Stimulated activated CD8-positive, alpha-beta memory T cell treated with anti-CD3 and anti-CD28 coated beads, Interleukin-7, amount 100 ng/mL, for 48 hours (primary cell): ENCODE measurements at places on chromosomes 11 and 22.

DNA sequence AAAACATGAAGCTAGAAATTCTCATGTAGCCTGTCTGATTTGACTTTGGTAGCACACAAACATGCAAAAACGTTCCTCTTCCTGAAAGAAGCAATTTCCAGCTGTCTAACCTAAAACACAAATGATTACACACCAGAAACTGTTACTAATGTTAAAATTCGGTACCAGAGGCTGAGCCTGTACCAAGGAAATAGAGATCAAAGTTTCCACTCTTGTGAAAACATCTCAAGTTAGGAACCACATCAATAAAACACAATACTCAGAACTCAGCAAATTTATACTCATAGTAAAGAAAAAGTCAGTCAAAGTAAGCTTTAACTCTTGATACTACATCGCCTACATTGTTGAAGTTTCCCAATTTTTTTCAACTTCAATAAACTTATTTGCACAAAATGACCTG, 107.8 kb downstream of the FCHSD2 start:
- DNase-seq = no peak

DNA sequence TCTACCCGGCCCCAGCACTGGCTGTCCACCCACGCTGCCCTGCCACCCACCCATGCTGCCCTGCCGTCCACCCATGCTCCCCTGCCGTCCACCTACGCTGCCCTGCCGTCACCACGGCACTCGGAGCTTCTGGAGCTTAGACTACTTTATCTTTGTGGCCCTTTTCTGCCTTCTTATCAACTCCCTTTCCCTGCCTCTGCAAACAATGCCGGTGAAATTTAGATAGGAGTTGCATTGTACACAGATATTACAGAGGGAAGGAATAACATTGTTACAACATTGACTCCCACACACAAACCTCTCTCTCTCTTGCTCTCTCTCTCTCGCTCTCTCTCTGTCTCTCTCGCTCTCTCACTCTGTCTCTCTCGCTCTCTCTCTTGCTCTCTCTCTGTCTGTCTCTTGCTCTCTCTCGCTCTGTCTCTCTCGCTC, 33.7 kb upstream of the BRSK2 start:
- no peak for DNase-seq

- no peak for DNase-seq
Measured at GRCh38 chr22:22201185-22201929, 43.2 kb upstream of the VPREB1 start.

DNA sequence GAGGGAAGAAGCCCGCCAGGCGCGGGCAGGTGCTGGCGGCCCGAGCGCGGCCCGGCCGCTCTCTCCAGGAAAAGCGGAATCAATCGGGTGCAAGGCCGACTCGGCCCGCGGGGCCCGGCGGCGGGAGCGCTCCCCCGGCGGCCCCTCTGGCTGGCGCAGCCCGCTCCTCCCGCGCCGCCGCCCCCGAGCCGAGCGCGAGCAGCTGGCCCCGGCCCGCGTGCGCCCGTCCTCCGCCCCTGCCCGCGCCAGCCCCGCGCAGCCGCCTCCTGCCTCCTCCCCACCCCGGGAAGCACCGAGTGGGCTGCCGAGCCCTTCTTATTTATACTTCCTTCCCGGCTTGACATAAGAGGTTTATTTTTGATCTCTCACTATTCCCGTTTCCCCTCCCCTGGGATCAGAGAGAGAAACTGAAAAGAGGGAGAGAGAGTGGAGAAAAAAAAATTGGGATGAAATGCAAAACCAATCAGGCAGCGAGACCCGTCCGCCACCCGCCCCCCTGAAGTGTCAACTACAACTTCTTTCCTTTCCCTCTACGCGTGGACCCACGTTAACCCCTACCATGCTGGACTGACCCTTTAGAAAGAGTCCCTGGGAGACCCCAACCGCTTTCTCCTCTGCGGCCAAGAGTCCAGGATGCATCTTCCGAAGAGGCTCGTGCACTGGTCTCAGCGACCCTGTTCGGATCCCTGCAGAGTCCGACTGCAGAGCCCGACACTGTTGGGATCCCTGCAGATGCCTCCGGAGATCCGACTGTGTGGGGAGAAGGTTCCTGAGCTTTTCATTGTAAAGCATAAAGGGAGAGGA, at the start of gene ADAMTS8:
Gene ADAMTS8, minus strand, starts transcription at position 294 of the 804 bp plus-strand sequence. CDS start 323 bp downstream, outside the sequence.
- DNase-seq = no peak

- no peak for DNase-seq
Measured at GRCh38 chr11:7872890-7873289, 58.2 kb downstream of the OR10A6 start.
